ENCODE measurements at places on chromosomes 16 and 17.

- DNase-seq: no peak
Observed at GRCh38 chr17:58702045-58702476, 9.7 kb downstream of the RAD51C start.

GRCh38 chr16:21638573-21638975 is 13.8 kb downstream of the IGSF6 start:
- no peak for DNase-seq

GRCh38 chr17:5694551-5694950 is 110.2 kb upstream of the NLRP1 start:
- peak; percentile 13 for DNase-seq

DNA sequence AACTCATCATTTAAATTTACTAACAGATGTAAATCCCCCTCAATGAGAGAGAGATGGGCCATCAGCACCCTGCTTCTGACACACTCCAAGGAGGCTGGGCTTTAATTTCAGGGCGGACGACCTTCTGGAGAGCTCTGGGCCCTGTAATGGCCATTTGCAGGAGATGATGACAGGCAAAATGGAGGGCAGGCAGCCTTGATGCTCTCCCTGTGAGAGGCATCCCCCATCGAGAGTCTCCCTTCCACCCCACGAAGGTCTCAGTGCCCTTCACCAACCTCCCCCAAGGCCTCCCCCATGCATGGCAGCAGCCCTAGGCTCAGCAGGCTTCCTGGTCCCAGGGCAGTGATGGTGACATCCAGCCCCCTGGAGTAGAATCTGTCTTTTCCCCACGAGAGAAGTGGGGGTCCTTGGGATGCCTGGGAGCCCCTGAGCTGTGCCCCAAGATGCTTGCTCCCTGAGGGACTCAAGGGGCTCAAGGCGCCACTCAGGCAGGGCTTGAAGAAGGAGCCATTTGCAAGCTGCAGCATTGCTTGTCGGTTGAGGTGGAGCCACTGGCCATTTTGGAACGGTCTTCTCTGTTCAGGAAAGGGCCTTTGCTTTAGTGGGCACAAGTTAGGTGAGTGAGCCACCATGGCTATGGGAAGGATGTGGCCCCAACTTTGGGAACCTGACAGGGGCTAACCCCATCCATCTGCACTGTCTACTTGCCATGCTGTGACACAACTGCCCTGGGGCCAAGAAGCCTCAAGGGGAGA is 82.6 kb downstream of the C16orf78 start:
- DNase-seq: no peak

GRCh38 chr17:34637041-34637547 is 57.7 kb downstream of the TMEM132E start:
- no peak for DNase-seq

DNA sequence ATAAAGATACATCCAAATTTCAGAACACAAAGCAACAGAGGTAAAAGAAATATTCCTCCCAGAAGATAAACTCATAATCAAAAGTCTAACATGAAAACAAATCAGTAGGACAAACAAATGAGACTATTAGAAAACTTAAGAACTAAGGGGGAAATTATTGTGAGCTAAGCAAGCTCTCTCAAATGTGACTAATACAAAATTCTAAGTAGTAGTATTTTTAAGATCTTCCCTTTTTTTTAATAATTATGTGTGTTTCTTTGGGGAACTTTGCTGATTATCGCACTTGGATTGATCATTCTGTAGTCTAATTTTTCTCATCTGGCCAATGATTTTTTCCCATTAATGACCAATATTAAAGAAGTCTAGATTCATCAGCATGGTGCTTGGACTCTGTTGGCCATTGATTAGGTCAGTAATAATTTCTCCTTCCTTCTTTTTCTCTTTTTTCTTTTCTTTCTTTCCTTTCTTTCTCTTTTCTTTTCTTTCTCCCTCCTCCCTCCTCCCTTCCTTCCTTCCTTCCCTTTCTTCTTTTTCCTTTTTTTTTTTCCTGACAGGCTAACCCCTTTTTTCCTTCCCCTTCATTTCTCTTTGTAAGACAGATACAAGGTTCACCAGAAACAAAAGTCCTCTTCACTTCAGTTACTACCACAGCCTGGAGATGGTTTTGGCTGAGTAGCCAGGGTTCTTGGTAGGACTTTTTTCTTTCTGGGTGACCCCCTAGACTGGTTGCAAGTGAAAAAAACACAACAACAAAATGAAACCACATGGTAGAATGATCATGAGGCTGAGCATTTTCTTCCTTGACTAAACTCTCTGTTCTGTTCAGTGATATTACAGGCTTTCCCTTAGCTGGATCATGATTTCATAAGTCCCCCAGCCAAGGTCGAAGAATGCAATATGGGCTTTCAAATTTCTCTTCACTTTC is 2.9 kb upstream of the ABCA6 start:
- no peak for DNase-seq

DNA sequence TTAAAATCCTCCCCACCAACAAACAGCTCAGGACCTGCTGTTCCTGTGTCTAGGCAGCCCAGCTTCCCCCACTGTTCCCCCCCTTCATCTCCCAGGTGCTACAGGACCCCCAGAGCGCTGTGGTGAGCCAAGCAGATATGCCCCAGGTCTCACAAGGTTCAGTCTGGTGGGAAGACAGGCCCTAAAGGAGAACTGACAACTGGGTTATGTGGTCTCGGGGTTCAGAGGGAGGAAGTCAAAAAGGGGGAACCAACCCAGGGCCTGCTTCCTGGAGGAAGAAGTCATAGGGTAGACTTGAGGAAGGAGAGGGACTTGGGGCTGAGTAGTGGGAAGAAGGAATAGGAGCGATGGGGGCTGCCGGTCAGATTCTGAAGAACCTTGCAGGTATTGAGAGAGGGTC is 2.6 kb downstream of the RIPOR1 start:
- DNase-seq: no peak

DNA sequence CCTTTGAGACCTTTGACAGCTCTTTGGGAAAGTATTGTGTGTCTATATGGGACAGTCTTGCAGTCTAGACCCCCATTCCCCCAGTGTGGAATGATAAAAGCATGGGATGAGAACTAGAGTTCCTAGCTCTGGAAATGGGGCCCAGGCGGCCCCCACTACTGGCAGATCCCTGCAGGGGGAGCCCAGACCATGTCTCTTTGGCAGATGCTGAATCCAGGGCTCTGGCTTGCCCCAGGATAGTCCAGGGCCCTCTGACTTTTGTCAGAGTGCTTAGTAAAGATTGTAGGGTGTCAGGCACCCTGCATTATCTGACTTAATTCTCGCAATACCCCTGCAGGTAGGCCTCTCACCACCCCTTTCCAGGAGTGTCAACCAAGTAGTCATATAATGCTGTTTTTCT is 8.3 kb downstream of the ALKBH5 start:
- no peak for DNase-seq

- peak; percentile 15 for DNase-seq
Observed at GRCh38 chr17:34623856-34624766, 44.7 kb downstream of the TMEM132E start.

DNA sequence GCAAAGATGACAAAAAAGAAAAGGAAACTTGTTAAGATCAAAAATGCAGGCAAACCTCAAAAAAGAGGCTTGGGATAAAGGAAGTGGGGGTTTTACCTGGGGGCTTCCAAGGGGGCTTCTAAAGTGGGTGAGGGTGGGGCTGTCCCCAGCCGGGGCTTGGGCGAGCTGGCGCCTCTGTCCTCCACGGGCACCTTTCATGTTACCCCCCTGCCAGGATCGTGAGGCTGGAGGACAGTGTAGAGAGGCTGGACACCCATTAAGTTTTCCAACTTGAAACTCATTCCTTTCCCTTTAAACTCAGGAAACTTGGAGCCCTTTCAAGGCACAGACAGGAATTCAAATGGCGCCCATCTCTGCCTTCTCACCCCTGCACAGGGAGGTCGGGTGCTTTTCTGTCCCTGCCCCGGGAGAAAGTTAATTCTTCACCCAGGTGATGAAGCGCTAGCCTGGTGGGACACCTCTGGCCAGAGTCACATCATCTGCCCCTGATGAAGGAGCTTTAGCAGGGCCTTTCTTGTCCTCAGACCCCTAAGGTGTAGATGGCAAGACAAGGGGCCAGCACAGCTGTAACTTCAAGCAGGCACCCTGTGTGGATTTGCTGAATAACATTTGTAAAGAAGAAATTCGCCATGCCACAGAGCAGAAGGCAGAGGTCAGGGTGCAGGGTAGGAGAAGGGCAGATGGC is 87.3 kb downstream of the C16orf78 start:
- no peak for DNase-seq

GRCh38 chr17:39225308-39225958 is at the start of gene STAC2:
STAC2 (minus strand) TSS chr17:39225945; CDS start chr17:39225502, 443 bp downstream.
- DNase-seq: peak; percentile 11

- DNase-seq: no peak
Observed at GRCh38 chr16:75392906-75393305, 40.4 kb downstream of the CFDP1 start.

- no peak for DNase-seq
Observed at GRCh38 chr17:1800712-1801111, 29.0 kb downstream of the SMYD4 start.

DNA sequence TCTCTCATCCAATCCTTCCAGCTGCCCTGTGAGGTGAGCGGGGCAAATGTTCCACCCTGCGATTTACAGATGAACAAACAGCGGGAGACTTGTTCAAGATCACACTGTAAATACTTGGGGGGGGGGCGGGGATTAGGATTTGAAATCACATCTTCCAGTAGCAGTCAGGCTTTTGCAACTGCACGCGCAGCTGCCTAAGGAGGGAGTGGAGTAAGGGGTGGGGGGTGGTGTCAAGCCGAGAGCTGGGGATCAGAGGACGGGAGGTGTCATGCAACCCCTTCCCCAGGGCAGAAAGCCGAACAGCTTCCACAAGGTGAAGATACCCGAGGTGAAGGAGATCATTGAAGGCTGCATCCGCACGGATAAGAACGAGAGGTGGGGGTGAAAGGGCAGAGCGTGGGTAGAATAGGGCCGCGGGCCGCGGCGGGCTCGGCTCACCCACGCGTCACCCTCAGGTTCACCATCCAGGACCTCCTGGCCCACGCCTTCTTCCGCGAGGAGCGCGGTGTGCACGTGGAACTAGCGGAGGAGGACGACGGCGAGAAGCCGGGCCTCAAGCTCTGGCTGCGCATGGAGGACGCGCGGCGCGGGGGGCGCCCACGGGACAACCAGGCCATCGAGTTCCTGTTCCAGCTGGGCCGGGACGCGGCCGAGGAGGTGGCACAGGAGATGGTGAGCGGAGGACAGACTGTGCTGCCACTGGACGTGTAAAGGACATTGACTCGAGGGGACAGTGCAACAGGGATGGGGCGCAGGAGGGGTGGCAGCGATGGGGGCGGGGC is 4.6 kb downstream of the WNK4 start:
- no peak for DNase-seq

DNA sequence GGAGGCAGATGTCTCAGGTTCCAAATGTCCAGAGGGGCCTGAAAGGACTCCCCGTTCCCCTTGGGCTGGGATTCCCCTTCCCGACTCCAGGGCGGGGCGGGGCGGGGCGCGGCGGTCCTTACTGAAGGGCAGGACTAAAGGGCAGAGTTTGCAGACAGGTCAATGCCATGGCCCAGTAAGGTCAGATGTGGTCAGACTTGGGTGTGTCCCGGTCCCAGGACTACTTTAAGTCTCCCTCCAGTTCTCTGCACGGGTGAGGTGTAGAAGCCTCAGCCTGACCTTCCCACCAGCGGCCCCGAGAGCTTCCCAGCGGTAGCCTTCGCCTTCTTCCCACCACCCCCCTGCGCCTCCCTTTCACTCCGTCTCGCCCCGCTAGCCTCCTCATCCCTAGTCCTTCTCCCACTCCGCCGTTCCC is 532 bp downstream of the KDM6B start:
- DNase-seq: no peak

DNA sequence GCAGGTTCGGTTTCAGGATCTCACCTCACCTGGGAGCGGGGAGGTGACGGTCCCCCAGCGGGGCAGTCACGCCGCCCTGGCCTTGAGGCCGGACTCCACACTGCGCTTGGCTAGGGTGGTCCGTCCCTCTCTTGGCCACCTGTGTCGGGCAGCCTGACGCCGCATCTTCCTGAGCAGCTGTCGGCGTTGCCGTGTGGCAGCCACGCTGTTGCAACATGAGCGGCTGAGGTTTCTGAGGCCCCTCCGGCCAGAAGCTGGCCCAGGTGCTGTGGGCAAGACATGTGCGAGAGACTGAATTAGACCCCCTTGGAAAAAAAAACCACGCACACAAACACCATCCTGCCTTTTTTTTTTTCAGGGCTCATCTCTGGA is 49.2 kb downstream of the IRF8 start:
- DNase-seq: no peak

DNA sequence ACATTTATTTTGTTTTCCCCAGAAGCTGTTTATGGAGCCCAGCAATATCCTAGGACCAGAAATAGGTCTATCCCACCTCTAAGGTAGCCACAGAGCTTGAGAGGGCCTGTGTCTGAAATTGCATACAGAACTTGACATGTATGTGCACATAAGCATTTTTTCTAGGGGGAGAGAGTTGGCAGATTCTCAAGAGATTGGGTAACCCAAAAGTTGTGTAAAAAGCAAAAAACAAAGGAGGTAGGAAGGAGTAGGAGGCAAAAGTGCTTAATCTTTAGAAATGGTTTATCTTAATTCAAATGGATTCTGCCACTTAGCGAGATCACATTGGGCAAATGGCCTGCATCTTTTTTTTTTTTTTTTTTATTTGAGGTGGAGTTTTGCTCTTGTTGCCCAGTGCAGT is 3.5 kb downstream of the PLK1 start:
- DNase-seq: no peak
